ENCODE measurements at places on chromosomes 6 and 20. TPM values are rescaled to one million over a fixed set of nuclear protein-coding genes. Genes with fewer than 3 reads are reported as not detected.

The SYCP2L gene
- polyA plus RNA-seq, result 2.3 TPM

The FNDC1 gene
- 160 TPM for polyA plus RNA-seq

The SNAI1 gene
- polyA plus RNA-seq, result 15.9 TPM

The CEP85L gene
- polyA plus RNA-seq, result 15.2 TPM

The TCP11 gene
- polyA plus RNA-seq, result 0.24 TPM

The CRISP2 gene
- polyA plus RNA-seq, result not detected

The EPHA7 gene
- polyA plus RNA-seq, result 11.1 TPM

The CST4 gene
- not detected for polyA plus RNA-seq

The MCCD1 gene
- not detected for polyA plus RNA-seq

The TRIM15 gene
- polyA plus RNA-seq, result not detected

The SLA2 gene
- polyA plus RNA-seq, result 0.36 TPM

The EFHC1 gene
- polyA plus RNA-seq, result 36.4 TPM

The LPA gene
- 0.13 TPM for polyA plus RNA-seq

The UBE2C gene
- 31.1 TPM for polyA plus RNA-seq

The TMC2 gene
- 0.27 TPM for polyA plus RNA-seq

The GRM1 gene
- polyA plus RNA-seq, result 0.13 TPM

The GNMT gene
- 0.43 TPM for polyA plus RNA-seq

The NKAIN2 gene
- 6.6 TPM for polyA plus RNA-seq

The BMP5 gene
- 10.3 TPM for polyA plus RNA-seq

The CLPSL1 gene
- not detected for polyA plus RNA-seq

The PRDM13 gene
- not detected for polyA plus RNA-seq

The GPR63 gene
- 3.3 TPM for polyA plus RNA-seq

The APOBEC2 gene
- polyA plus RNA-seq, result 526 TPM

The UNC5CL gene
- 3.2 TPM for polyA plus RNA-seq

The ASIP gene
- polyA plus RNA-seq, result 0.47 TPM

The MRPL14 gene
- 35.4 TPM for polyA plus RNA-seq

The PACSIN1 gene
- polyA plus RNA-seq, result 0.31 TPM

The CTCFL gene
- polyA plus RNA-seq, result 0.16 TPM

The KCNB1 gene
- 6.8 TPM for polyA plus RNA-seq

The B3GAT2 gene
- 1.8 TPM for polyA plus RNA-seq

The PNPLA1 gene
- 0.12 TPM for polyA plus RNA-seq

The SLC12A5 gene
- 1.5 TPM for polyA plus RNA-seq

The CLVS2 gene
- 0.18 TPM for polyA plus RNA-seq

The HUS1B gene
- polyA plus RNA-seq, result not detected

The SLC17A5 gene
- polyA plus RNA-seq, result 14.9 TPM

The CRYBG1 gene
- 2.9 TPM for polyA plus RNA-seq

The ERVFRD-1 gene
- polyA plus RNA-seq, result 0.17 TPM

The DAAM2 gene
- 35.2 TPM for polyA plus RNA-seq

The SULF2 gene
- 74.7 TPM for polyA plus RNA-seq

The TLDC2 gene
- polyA plus RNA-seq, result 1.1 TPM

The KHDC1 gene
- 4.5 TPM for polyA plus RNA-seq

The CST1 gene
- not detected for polyA plus RNA-seq

The PPIL6 gene
- polyA plus RNA-seq, result 6.5 TPM

The NFATC2 gene
- 7.1 TPM for polyA plus RNA-seq

The KCNK5 gene
- polyA plus RNA-seq, result 1.2 TPM

The PTK6 gene
- 0.40 TPM for polyA plus RNA-seq

The ZNF165 gene
- polyA plus RNA-seq, result 0.29 TPM

The ZNF391 gene
- 5.6 TPM for polyA plus RNA-seq

The EDN1 gene
- polyA plus RNA-seq, result 2.8 TPM

The MAK gene
- 1.1 TPM for polyA plus RNA-seq

The RPS6KA2 gene
- 26.3 TPM for polyA plus RNA-seq

The TULP1 gene
- 0.71 TPM for polyA plus RNA-seq

The OR2B6 gene
- 0.13 TPM for polyA plus RNA-seq

The TRAPPC3L gene
- polyA plus RNA-seq, result 0.07 TPM

The GPR6 gene
- polyA plus RNA-seq, result not detected

The IRAK1BP1 gene
- polyA plus RNA-seq, result 2.9 TPM

The OR2H2 gene
- not detected for polyA plus RNA-seq

The HLA-DQA2 gene
- 0.54 TPM for polyA plus RNA-seq

The PRIM2 gene
- 7.6 TPM for polyA plus RNA-seq

The KCNQ5 gene
- polyA plus RNA-seq, result 0.58 TPM

Measured in muscle of back (tissue), 13 donors.